ENCODE measurements at places on chromosomes 12 and 14.

- no peak for DNase-seq
Observed at GRCh38 chr12:25348593-25348895, 97.8 kb upstream of the KRAS start.

DNA sequence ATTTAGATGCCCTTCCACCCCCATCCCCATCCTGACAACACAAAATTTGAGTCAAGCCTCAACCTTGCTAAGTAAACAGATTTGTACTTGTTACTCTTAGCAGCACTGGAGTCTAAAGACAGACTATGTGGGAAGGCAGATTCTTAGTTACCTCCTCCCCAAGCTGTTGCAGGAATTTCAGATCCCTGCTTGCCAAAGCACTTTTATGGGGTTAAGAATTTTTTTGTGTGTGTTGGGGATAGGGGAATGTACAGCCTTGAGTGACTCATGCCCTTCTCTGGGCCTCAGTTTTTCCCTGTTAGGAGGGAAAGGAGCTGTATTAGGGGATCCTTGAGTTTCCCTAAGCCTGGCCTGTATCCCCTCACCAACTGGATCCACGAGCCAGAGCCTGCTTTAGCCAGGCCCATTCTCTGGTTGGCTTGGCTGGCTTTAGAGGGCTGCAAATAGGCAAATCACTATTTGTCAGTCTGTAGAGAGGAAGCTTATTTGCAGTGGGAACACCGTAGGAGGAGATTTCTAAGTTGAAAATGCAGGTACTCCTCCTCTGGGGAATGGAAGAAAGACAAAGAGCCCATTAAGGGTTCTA lies 27.7 kb upstream of the RNU6-8 start:
- no peak for DNase-seq

- DNase-seq: no peak
Observed at GRCh38 chr12:81450920-81451739, 308.0 kb downstream of the PPFIA2 start.

DNA sequence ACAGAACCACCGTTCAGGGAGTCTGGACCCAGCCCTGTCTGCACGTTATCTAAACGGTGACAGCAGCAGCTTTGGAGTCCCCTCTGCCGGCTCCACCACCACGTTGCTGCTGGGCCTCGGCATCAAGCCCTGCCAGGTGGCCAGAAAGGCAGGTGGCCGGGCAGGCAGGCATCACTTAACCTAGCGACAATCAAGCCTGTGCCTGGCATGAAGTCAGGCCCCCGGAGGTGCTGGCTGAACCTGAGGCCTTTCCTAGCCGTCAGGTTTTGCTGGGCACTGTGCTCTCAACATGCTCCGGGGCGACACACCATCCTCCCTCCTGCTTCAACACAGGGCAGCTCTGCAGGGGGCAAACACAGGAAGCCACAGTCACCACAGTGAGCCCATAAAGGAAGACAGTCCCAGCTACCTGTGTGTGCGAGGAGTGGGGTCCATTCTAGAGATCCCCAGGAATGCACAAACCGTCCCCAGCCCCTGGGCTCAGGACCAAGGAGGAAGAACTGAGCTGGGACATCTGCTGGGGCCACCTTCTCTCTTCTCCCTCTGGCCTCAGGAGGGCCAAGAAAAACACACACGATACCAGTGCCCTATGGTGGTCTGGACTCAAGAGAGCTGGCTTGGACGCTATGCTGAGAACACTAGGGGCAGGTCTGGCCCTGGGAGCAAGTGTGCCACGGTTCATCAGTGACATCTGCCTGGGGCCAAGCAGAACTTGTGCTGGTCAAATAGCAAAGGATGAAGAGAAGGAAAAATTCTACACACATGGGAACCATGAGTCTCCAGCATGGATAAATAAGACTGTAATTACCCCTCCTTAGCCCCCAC lies 44.7 kb downstream of the CCDC88C start:
- DNase-seq: no peak

- DNase-seq: no peak
Observed at GRCh38 chr12:19332196-19332595, 107.1 kb upstream of the AEBP2 start.

- DNase-seq: no peak
Observed at GRCh38 chr12:95096852-95097251, 23.4 kb upstream of the NR2C1 start.
